ENCODE measurements at places on chromosomes 4 and X.

DNA sequence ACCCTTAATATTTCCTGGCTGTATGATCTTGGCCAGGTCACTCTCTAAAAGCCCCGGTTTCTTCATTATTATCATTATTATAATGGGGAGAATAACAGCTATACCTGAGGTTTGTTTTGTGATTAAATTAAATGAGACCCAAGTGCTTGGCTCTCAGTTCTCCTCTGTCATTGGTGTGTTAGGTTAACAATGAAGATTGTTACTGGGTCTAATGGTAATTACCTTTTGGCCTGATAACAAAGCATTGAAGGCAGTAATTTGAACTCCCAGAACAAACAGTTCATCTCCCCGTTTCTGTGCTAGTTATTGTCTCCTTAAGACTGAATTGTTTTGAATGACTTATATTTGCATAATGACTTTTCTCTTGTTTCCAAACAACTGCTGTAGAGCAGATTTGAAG lies 6.8 kb upstream of the ANAPC4 start:
- DNase-seq: no peak

DNA sequence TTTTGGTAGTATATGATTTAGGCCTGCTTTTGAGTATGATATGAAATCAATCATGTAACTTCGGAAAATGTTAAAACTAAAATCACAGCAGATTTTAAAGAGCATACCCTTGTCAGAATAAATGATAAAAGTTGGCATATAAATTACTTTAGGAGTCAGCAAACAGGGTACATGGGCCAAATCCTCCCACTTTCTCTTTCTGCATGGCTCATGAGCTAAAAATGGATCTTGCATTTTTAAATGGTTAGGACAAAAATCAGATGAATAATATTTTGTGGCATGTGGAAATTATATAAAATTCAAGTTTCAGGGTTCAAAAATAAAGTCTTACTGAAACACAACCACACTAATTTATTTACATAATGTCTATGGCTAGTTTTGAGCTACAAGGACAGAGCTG lies 214.9 kb downstream of the GASK1B start:
- no peak for DNase-seq

DNA sequence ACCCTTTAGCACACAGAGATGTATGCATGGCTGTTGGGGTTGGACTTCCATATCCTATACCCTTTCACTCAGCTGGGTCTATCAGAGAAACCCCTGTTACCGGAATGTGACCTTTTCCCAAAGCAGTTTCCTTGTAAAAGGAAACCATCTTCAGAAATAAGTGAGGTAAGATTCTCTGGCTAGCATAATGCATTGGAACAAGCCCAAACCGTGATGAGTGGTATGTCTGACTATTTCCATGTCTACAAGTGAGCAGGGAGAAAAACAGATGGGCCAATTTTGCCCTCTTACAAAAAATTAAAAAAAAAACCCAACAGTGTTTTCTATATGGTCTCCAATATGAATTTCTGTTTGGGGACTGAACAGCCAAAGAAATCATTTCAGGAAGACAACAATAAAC lies 283.9 kb downstream of the SMARCA1 start:
- no peak for DNase-seq

DNA sequence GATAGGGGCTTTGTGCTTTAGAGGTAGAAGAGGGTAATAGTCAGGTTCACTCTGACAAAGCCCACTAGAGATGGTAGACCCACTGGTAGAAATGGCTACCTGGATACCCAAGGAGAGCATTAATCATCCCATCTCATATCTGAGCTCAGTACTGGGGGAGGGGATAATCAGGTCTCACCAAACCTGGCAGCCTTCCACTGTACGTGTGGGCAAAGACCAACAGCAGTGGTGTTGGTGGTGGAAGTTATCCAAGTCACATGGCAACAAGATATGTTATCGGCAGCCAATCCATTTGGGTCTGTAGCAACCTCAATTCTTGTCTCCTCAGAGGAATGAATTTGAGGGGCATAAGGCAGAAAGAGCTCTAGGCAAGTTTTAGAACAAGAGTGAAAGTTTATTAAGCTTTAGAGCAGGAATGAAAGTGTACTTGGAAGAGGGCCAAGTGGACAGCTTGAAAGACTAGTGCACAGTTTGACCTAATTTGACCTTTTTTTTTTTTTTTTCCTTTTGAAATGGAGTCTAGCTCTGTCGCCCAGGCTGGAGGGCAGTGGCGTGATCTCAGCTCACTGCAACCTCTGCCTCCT lies 67.0 kb upstream of the CXCL13 start:
- DNase-seq: no peak

GRCh38 chr4:22490718-22491315 lies 25.0 kb downstream of the ADGRA3 start:
- no peak for DNase-seq

DNA sequence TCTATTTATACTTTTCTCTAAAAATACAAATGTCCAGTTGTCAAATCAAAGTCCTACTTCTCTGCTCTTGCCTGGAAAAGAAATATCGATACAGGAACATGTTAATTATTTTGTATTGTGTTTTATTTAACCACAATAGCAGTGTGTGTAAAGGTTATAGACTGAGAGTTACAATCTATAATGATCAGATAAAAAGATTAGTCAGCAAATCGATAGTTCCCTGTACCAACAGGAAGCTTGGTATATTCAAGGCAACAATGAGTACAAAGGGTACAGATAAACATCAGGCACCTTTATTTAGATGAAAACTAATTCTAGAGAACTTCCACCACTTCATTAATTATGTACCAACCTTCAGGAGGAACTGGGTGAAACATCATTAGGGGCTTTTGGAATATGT lies 469.5 kb downstream of the GBA3 start:
- no peak for DNase-seq

Measured in Ammon's horn (tissue), 1 donor.